ENCODE measurements at places on chromosomes 11 and 22. TPM values are rescaled to one million over a fixed set of nuclear protein-coding genes. Genes with fewer than 3 reads are reported as not detected.

- DNase-seq = peak; percentile 67
Measured at GRCh38 chr22:50271519-50271970, 1.4 kb upstream of the MAPK11 start.

Gene RRAS2
- 37.7 TPM for total RNA-seq

GRCh38 chr11:36403661-36404060 lies 106.4 kb downstream of the TRAF6 start:
- DNase-seq = no peak

GRCh38 chr11:72221386-72222075 lies 3.0 kb upstream of the INPPL1 start:
- DNase-seq = no peak

Gene MMP12
- total RNA-seq = not detected

DNA sequence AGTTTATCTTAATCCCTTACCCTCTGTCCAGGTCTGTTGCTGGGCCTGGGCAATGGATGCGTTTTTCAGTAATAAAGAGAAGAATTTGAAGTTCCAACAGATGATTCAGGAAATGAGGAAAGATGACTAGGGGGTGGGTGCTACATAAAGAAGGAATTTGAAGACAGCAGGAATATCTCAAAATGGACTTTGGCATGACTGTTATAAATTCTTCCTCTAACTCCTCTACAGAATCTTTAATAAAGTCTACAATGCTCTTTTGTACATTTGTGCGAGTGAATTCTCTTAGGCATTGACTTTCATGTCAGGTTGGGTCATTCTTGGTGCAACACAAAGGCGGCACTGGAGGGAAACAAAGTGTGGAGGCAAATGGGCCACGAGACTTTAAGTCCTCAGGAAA lies 35.1 kb upstream of the PRSS23 start:
- DNase-seq = no peak

- no peak for DNase-seq
Measured at GRCh38 chr11:79055856-79056631, 384.8 kb downstream of the TENM4 start.

Gene TCF20
- 69.6 TPM for total RNA-seq

Gene FBXO7
- total RNA-seq = 79.5 TPM

GRCh38 chr11:128575961-128576350 lies 11.4 kb downstream of the ETS1 start:
- DNase-seq = no peak

GRCh38 chr11:59137190-59137589 lies 5.5 kb upstream of the FAM111A start:
- DNase-seq = no peak

GRCh38 chr11:8297781-8298440 lies 34.2 kb upstream of the LMO1 start:
- no peak for DNase-seq

Gene KLHDC7B
- 7.7 TPM for total RNA-seq

- DNase-seq = no peak
Measured at GRCh38 chr11:13861411-13861810, 101.1 kb upstream of the SPON1 start.

- DNase-seq = no peak
Measured at GRCh38 chr22:48423481-48423911, 1404.2 kb downstream of the BRD1 start.

Gene MMP10
- not detected for total RNA-seq

GRCh38 chr11:123057661-123058305 lies 4.2 kb downstream of the HSPA8 start:
- no peak for DNase-seq

- peak; percentile 13 for DNase-seq
Measured at GRCh38 chr11:63998558-63999348, 12.5 kb downstream of the OTUB1 start.

Gene TMEM135
- total RNA-seq = 16.7 TPM

Gene ALG12
- total RNA-seq = 12.4 TPM

GRCh38 chr11:120068114-120068573 lies 69.8 kb downstream of the TRIM29 start:
- no peak for DNase-seq

- no peak for DNase-seq
Measured at GRCh38 chr11:46684367-46684766, 16.1 kb downstream of the ARHGAP1 start.

- no peak for DNase-seq
Measured at GRCh38 chr11:69447786-69448185, 33.7 kb upstream of the LINC01488 start.

DNA sequence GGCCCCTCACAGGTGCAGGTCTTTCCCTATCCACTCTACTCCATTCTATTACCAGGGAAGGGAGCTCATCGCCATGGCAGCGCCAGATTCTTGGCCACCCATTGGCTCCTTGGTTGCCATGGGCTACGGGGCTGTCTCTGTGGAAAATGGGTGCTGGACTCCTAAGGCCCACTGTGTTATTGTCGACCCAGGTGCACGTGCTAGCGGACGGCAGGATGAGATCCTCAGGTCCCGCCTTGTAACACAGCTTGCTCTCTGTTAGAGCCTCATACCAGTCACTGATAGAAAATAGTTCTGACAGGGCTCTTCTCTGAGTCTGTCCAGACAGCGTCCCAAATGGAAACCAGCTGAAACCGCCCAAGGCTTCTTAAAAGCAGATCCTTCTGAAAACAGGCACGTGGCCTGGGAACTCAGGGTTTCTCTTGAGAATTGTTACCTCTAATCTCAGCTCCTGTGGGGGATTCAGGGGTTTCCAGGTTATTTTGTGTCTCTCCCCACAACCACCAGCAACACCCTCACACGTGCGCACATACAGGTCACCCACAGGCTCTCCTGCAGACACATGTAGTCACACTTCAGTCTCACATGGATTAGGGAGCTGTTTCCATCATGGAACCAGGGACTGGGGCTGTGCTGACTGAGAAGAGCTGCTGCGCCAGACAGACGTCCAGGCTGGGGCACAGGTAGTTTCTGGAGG lies 1.5 kb downstream of the TUB start:
- no peak for DNase-seq

DNA sequence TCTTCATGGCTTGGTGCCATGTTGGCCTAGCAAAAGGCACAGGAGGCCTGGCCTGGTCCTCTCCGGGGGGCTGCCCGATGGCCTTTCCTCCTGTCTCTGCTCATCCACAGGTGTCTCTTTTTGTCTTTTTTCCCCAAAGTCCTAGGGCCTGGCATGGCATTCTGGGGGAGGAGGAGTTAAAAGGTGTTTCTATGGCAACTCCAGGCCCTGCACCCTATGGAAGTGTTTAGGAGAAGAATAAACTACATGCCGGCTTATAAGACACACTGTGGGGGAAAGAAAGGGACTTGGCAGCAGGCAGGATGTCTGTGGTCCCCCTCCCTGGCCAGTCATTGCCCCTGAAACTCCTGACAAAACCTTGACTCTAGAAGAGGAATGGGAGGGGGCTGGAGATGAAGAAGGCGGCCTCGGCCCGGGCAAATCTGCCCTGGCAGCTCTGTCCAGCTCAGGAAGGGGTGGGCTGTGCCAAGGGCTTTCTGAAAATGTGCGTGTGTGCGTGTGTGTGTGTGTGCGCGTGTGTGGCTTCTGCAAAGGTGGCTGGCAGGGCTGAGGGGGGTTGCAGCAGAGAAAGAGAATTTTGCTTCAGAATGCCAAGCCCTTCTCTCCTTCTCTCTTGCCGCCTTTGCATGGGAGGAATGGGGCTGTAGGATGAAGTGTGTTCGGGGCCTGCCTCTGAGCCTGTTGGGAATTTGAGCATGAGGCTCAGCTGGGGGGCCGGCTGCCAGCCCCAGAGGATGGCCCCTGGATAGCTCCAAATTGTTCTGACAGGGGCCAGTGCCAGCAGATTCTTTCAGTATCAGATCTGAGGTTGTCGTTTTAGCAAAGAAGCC lies 3.2 kb downstream of the TIMP3 start:
- DNase-seq = no peak

DNA sequence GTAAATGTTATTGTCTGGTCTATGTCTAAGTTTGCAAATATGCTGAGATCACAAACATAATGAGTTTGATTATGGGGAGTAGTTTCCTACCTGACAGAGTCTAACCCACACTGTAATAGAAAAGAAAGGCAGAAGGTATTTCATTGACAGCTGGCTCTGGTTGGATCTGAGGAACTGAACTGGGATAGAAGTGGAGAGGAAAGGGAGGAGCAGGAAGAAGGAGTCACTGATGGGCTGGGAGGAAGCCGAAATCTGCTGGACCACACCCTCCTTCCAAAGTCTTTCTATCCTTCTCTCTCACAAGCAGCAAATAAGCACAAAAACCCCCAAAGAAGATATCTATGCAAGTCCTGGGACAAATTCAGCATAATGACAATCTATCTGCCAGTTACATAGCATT lies 11.7 kb downstream of the BLID start:
- no peak for DNase-seq

GRCh38 chr11:113105592-113105991 lies 144.4 kb downstream of the NCAM1 start:
- DNase-seq = no peak

GRCh38 chr11:64292460-64293254 lies 1.6 kb downstream of the KCNK4 start:
- DNase-seq = no peak

DNA sequence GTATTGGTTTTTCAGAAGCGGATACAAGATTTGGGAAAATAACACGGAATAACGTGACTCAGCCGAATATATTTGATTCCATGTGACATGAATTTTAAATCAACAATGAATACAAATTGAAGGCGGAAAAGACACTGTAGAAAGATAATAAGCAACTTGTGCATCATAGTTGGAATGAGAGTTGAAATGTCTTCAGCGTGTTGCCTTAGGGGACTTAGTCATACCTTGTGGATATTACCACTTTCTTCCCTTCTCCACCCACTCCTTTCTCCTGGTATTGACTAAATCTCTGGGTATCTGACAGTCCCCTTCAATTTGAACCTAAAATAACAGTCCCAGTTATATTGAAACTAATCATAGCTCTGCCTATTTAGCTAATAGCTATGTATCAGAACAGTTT lies 2373.1 kb upstream of the RAG2 start:
- DNase-seq = no peak

GRCh38 chr11:15905366-15906104 lies 450.8 kb downstream of the SOX6 start:
- no peak for DNase-seq

GRCh38 chr22:36097880-36098279 lies 62.7 kb downstream of the APOL3 start:
- DNase-seq = no peak

DNA sequence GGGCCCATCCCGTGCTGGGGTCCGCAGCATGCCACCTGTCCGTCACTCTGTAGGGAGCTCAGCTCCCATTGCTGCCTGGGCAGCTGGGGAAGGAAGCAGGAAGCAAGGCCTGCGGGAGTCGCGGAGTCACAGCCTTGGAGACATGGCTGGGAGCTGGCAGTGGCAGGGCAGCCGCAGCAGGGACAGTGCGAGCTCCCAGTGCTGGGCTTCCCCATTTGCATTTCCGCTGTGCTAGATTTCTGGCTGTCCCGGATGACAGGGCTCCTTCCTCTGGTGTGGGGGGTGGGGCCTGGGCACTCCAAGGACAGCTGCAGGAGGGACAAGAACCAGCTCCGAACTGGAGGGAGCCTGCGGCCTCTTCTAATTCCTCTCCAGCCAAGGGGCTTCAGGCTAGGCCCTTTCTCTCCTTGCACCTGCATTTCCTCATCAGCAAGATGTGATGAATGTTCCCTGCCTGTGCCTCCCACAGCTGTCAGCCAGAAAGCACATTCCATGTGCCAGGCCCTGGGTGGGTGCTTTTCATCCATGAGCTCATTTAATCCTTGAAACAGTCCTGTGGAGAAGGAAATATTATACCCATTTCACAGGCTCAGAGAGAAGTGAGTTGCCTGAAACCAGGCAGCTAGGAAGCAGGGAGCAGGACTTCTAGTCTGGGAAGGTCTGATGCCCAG lies 48.0 kb downstream of the MYO7A start:
- DNase-seq = no peak

DNA sequence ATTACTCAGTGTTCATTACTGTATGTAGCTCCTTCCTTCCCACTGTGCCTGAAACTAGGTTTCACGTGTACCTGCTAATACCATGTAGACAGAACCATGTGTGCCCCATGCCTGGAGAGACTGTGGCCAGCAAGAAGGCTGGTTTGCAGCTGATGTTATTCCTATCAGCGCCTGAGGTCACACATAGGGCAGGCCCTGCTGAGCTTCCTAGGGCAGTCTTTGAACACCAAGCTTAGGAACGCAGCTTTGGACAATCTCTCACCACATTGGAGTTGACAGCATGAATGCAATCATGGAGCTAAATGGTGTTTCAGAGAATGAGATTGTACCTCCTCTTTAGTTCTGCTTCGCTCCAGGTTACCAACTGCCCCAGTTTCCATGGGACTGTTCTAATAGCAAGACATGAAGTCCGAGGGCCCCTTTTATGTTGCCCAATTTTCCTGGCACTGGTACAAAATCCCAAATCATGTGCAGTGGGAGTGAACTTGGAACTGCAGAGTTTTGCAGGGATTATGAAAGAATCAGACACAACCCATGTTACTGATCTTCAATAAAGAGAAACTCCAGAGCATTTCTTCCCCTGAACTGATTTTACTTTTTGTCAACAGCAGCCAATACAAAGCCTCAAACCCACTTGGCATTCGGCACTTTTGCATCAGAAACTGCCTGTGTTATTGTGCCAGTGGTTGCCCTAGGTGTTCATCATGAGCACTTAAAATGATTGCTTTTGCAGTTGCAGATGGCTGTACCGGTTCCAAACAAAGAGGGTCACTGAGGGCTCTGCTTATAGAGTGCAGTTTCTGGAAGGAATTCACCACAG lies 154.2 kb upstream of the TTC12 start:
- no peak for DNase-seq

- peak; percentile 72 for DNase-seq
Measured at GRCh38 chr11:72238040-72238450, 5.9 kb downstream of the PHOX2A start.

Gene FAM111B
- total RNA-seq = 28.9 TPM
